ENCODE measurements at places on chromosomes 2 and 18. TPM values are rescaled to one million over a fixed set of nuclear protein-coding genes. Genes with fewer than 3 reads are reported as not detected.

C2orf80 gene
- 1.3 TPM for total RNA-seq

ERFE gene
- total RNA-seq: 2.5 TPM

SPC25 gene
- 35.8 TPM for total RNA-seq

KIF1A gene
- total RNA-seq: 281 TPM

DNA sequence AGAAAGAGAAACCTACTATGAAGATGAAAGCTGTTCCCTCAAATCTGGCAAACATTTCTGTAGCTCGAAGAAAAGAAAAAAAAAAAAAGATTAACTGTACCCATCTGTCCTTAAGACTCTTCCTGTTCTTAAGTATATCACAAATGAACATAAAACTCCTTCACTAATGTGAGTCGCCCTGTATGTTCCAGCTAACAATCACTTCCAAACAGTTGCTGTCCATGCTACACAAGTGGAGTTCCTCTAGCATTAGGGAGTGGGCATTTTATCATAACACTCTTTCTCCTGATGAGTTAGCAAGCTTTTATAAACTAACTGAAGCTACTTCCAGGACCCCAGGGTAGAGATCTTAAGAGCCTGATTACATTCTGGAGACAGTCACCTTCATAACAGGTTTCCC, 5.8 kb downstream of the CUL3 start:
- H3K4me3 ChIP-seq: no peak overlapping the region
- no peaks in the 10 kb centered on the region for H3K27me3 ChIP-seq
- H3K36me3 ChIP-seq: no peaks in the 10 kb centered on the region
- no peak overlapping the region for H3K27ac ChIP-seq

- DNase-seq: no peak
- no peaks in the 10 kb centered on the region for H3K36me3 ChIP-seq
Observed at GRCh38 chr2:195620501-195620900, 36.5 kb upstream of the SLC39A10 start.

IDH1 gene
- total RNA-seq: 379 TPM

TCF23 gene
- total RNA-seq: not detected

DNA sequence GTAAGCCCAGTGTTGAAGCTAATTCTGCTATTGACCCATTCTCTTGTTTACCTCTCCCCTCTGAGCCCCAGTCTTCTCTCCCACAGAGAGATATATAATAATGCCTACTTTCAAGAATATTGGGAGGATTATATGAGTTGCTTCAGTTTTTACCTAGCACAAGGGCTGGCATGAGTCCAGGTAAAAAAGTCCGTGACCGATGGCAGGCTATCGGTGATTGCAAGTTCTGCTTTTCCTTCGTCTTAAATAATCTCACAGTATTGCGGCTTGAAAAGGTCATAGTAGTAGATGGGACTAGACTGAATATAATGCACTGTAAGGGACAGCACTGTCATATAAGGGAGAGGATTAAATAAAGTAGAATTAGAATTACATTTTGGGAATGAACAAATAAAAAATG, 77.6 kb downstream of the KIF5C start:
- H3K27me3 ChIP-seq: no peaks in the 10 kb centered on the region
- H3K4me3 ChIP-seq: no peak overlapping the region
- no peak overlapping the region for H3K27ac ChIP-seq
- H3K4me1 ChIP-seq: no peaks in the 10 kb centered on the region

DNA sequence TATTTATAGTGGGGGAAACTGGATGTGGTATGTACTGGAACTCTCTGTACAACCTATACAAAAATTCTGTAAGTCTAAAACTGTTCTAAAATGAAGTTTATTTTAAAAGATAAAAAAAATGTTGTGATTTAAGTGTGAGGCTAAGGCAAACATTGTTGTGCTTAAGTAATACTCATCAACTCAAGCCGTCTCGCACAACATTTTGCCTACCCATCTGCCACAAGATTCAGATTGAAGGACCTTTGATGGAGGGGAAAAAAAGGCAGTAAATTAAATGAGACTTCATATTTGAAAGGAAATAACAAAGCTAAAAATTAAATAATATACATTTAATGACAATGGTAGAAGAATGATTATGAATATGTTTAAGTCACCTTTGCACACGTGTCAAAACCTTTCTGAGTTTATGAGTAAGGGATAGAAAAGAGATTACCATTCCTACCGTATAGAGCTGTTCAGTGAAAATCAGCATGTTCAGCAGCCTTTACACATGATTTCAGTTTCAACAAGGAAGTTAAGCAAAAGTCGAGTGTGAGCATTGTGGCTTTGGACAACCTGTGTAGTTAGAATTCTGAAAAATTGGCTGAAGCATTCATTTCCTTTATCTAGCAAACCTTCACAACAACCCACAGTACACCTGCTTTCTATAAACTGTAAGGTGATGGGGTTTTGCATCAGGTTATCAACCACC, 499.3 kb downstream of the IRS1 start:
- no peaks in the 10 kb centered on the region for H3K4me1 ChIP-seq
- no peaks in the 10 kb centered on the region for H3K27me3 ChIP-seq
- H3K4me3 ChIP-seq: no peak overlapping the region
- H3K36me3 ChIP-seq: no peaks in the 10 kb centered on the region
- no peak overlapping the region for H3K27ac ChIP-seq

DNA sequence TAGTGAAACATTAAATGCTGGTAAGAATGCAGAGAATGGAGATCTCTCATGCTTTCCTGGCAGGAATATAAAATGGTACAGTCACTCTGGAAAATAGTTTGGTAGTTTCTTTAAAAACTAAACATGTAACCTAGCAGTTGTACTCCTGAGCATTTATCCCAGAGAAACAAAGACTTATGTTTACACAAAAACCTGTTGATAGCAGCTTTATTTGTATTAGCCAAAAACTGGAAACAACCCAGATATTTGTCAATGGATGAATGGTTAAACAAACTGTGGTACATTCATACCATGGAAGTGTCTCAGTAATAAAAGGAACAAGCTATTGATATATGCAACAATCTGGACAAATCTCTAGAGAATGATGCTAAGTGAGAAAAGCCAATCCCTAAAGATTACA, 81.7 kb upstream of the CTAGE1 start:
- H3K36me3 ChIP-seq: no peaks in the 10 kb centered on the region
- H3K4me1 ChIP-seq: no peaks in the 10 kb centered on the region
- no peak for DNase-seq
- H3K27me3 ChIP-seq: no peaks in the 10 kb centered on the region
- H3K4me3 ChIP-seq: no peak overlapping the region

DNA sequence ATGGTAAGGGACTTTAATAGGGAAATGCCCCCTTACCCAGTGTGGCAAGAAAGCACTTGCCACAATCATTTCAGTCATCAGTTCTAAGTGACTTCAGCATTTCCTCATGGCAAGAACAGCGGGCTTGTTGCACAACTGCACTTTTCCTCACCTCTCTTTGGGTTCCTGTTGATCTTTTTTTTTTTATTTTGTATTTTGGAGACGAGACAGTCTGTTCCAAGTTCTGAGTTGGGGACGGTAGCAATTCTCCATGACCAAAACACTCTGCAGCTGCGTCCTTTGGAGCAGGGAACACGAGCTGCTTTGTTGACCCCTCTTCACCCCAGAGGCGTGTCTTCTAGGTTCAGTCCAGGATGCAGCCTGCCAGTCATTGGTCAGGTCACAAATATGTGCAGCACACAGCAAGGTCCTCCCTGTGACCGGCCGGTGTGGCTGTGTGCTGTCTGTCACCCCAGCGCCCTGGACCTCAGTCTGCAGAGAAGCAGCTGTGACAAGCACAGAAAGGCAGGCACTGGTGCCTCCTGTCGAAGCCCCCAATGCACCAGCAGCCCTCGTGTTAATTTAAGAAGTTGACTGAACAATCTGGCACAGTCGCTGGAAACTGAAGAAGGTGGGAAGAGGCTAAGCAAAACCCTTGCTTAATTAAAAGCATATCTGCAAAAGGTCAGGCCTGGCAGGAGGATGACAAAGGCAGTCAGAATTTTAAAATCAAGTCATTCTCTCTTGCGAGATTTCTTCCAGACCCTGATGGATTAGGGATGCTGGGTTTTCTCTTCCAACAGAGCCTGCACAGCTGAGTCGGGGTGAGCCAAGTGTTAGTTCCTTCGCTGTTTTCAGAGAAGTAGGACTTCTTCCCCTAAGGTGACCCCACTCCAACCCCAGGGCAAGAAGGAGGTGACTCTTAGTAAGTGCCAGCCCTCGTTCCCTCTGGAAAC, 96.7 kb upstream of the COPS8 start:
- H3K36me3 ChIP-seq: no peaks in the 10 kb centered on the region
- H3K4me3 ChIP-seq: no peak overlapping the region
- no peaks in the 10 kb centered on the region for H3K27me3 ChIP-seq
- no peak for DNase-seq
- no peaks in the 10 kb centered on the region for H3K4me1 ChIP-seq

FTCDNL1 gene
- 0.97 TPM for total RNA-seq

KCNF1 gene
- total RNA-seq: 0.90 TPM

RAD51AP2 gene
- total RNA-seq: 0.08 TPM

LCT gene
- 0.06 TPM for total RNA-seq

GRCh38 chr2:241891988-241892298, 22.4 kb downstream of the RTP5 start:
- no peaks in the 10 kb centered on the region for H3K27me3 ChIP-seq
- no peak overlapping the region for H3K4me3 ChIP-seq
- H3K36me3 ChIP-seq: no peaks in the 10 kb centered on the region
- DNase-seq: no peak
- H3K27ac ChIP-seq: no peak overlapping the region
- peaks cover 4% of the 10 kb centered on the region for H3K4me1 ChIP-seq

INHBB gene
- 0.23 TPM for total RNA-seq

CROCC2 gene
- total RNA-seq: not detected

GRCh38 chr2:3604991-3605961, 10.4 kb downstream of the COLEC11 start:
- no peaks in the 10 kb centered on the region for H3K4me1 ChIP-seq
- H3K27me3 ChIP-seq: no peaks in the 10 kb centered on the region
- H3K4me3 ChIP-seq: no peak overlapping the region
- no peak for DNase-seq

TXNDC2 gene
- total RNA-seq: not detected

GRCh38 chr2:29182920-29183319, 67.7 kb downstream of the CLIP4 start:
- no peak overlapping the region for H3K27ac ChIP-seq
- no peaks in the 10 kb centered on the region for H3K4me1 ChIP-seq
- no peak overlapping the region for H3K4me3 ChIP-seq
- DNase-seq: no peak

DNA sequence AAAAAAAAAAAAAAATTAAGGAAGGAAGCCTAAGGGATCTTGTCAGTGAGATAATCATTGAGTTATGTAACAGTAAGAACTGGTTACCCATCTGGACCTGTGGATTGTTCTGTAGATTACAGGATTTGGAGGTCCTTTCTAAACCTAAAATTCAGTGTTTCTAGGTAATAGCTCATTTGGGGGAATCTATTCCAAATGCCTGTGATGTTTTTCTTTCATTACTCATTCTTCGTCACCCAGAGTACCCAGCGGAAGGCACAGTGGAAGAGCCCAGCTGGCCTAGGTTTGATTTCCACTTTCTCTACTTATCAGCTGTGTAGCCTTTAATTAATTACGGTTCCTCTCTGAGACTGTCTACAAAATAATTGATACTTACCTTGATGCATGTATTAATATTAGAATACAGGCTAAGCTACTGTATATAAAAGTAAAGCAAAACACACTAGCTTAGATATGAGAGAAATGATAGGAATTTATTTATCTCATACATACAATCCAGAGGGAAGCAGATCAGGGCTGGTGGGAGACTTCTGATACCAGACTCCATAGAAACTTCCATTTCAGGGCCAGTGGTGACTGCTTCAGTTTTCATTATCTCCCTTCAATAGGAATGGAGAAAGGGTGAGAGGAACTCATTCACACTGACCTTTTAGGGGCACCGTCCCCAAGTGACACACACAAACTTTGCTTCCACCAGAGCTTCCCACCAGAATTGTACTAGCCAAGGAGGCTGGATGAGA, 115.8 kb upstream of the NOSTRIN start:
- DNase-seq: no peak
- no peaks in the 10 kb centered on the region for H3K36me3 ChIP-seq
- no peaks in the 10 kb centered on the region for H3K4me1 ChIP-seq
- H3K27ac ChIP-seq: no peak overlapping the region

DNA sequence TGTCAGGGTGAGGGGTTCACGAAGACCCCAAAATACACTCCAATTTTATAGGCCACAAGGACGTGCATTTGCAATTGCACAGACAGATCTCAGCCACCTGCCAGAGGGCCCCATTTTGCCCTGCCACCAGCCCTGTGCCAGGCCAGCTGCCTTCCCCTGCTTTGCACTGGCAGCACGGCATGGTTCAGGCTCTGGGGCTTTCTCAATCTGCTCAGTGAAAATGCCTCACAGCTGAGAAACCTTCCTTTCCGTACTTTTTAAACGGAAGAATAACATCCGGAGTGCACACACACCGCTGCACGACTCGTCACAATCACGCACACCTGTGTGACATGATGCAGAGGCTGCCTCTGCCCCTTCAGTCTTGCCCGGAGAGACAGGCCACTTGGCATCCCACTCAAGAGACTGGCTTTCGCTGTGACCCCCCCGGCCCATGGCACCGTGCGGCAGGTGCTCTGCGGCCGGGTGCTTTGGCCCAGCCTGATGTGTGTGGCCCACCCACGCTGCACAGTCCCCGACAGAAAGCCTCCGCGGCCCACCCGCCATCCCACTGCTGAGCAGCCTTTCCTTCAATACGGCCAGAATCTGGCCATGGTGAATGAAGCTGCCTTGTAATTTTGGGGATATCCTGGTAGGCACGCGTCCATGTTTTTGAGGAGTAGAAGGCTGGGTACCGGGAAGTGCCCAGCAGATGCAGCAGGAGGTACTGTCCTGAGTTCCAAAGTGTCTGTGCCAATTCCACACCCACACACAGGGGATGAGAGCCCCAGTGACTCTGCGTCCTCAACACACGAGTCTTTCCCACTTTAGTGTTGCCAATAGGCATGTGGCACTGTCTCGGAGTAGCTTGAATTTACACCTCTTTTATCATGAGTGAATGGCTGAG, 88.8 kb downstream of the USP40 start:
- H3K4me1 ChIP-seq: no peaks in the 10 kb centered on the region
- no peaks in the 10 kb centered on the region for H3K36me3 ChIP-seq
- no peak overlapping the region for H3K4me3 ChIP-seq
- no peak for DNase-seq
- H3K27ac ChIP-seq: no peak overlapping the region

DNA sequence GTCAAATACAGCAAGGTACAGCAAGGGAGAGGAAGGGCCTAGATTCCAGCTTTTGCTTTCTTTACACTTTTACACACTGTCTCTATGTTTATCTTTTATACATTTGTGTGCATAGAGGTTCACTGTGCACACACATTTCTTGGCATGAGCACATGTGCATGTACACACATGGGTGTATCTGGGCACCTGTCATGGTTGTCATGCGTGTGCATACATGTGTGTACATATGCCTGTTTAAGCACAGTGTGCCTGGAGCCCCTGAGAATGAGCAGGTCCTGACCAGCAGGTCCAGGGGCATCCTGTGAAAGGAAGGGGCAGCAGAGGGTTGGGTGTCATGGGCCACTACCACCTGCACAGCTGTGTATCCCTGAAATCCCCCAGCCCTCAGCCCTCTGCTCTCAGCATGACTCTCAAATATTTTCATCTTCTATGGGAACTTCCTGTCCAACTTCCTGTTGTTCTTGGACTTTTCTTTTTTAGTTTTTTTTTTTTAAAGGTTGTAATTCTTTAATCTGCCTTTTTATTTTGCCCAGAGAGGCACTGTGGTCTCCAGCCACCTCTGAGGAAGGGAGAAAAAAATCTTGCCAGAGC, 97.0 kb upstream of the EPAS1 start:
- H3K4me1 ChIP-seq: no peaks in the 10 kb centered on the region
- no peak overlapping the region for H3K4me3 ChIP-seq
- no peak for DNase-seq

- H3K27ac ChIP-seq: no peak overlapping the region
- no peak overlapping the region for H3K4me3 ChIP-seq
- no peaks in the 10 kb centered on the region for H3K27me3 ChIP-seq
- H3K4me1 ChIP-seq: no peaks in the 10 kb centered on the region
- no peak for DNase-seq
Observed at GRCh38 chr18:61544178-61544577, 210.9 kb downstream of the CDH20 start.

Measured in H1 (cell line).